ENCODE measurements at places on chromosomes 5 and 9.
A peak's percentile ranks its signal among the peaks of the same experiment; 100 is the strongest.

DNA sequence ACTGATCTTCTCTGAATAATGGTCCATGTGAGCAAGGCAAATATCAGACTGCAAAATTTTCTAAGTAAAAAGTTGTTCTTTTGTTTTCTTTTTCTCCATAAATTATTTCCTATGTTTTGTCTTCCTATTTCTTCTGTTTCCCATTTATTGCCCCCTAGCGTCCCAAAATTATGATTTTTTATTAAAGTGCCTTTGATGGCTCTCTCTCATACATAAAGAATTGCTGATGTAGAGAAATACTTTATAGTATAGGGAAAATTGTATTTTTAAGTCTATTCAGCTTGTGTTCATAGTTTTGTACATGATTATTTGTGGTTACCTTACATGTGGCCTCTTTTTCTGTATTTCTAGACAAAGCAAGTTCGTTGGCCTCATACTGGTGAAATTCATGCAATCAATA lies 1031.2 kb downstream of the EFNA5 start:
- DNase-seq = no peak

- DNase-seq = no peak
These were observed 6.6 kb downstream of the CDC14B start for GRCh38 chr9:96612966-96613589.

DNA sequence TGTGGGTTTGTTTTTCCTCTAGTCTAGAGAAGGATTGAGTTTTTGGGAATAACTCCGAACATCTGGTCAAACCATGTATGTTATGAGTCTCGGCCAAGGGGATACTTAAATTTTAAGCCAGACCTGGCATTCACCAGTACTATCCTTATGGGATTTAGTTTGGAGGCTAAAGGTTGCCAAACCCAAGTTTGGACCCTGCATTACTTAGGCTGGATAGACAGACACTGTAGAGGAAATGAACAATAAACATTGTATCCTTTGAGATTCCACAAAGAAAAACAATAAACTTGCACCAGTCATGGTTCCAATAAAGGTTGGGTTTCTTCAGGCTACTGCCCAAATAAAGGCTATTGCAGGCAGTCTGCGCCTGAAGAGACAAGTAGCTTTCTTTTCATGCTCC lies 296.7 kb upstream of the MEF2C start:
- DNase-seq = no peak

DNA sequence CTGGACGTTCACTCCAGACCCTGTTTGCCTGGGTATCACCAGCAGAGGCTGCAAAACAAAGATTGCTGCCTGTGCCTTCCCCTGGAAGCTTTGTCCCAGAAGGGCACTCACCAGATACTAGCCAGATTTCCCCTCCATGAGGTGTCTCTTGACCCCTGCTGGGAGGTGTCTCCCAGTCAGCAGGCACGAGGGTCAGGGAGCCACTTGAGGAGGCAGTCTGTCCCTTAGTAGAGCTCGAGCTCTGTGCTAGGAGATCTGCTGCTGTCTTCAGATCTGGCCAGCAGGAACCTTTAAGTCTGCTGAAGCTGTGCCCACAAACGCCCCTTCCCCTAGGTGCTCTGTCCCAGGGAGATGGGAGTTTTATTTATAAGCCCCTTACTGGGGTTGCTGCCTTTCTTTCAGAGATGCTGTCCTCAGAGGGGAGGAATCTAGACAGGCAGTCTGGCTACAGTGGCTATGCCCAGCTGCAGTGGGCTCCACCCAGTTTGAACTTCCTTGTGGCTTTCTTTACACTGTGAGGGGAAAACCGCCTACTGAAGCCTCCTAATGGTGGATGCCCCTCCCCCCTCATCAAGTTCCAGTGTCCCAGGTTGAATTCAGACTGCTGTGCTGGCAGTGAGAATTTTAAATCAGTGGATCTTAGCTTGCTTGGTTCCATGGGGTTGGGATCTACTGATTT lies 253.9 kb downstream of the SPATA31D1 start:
- no peak for DNase-seq

DNA sequence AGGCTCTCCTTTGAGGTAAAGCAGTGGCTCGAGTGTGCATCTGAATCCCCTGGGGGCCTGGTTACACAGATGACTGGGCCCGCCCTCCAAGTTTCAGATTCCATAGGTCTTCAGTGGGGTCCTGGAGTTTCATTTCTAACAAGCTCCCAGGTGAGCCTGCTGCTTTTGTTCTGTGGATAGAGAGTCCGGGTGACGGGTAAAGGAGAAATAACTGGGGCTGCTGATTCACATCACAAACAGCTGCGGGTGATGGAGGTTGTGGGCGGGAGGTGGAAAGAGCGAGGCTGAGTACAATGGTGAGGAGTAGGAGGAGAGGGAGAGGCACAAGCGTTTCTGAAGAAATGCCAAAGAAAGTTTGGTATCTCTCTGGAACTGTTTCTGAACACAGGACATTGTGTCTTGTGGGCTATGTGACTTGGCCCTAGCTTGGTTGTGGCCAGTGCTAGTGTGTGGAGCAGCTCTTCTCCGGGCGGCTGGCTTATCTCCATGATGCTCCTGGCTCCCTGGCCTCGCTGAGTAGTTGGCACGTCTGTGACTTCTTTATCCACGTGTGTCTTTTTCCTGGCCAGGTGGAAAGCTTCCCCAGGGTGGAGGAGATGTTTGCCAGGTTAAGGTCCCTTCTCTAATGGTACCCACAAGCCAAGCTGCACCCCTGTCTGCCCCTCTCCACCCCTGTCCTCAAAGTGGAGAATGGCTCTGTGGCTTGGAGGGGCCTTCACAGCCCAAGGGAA lies 61.7 kb downstream of the HSPA4 start:
- peak; percentile 66 for DNase-seq

GRCh38 chr9:38370176-38370575 lies 22.3 kb upstream of the ALDH1B1 start:
- DNase-seq = no peak

DNA sequence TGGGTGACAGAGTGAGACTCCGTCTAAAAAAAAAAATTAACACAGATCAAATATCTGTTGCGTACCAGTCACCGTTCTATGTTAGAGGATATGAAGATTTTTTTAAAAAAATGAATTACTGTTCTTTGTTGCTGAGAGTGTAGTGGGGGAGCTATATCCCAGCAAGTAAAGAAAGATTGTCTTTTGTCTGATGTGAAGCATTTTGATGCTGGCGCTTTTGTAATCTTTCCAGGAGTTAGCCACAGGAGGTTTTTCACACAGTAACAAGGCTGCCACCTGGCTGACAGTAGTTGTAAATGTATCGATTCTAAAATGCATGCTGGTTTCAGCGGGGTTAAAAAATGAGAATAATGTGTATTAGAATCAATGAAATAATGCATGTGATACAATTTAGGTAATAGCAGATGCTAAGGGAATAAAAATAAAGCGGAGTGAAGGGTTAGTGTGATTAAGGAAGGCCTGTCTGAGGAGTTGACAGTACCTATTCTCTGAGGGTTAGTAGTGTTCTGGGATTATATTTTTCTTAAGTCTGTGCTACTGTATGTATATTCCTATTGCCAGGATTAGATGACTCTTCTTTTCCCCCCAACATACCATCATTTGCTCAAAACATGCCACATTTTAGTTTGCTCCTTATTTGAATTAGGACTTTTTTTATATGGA lies 3.4 kb downstream of the LMNB1 start:
- peak; percentile 84 for DNase-seq

DNA sequence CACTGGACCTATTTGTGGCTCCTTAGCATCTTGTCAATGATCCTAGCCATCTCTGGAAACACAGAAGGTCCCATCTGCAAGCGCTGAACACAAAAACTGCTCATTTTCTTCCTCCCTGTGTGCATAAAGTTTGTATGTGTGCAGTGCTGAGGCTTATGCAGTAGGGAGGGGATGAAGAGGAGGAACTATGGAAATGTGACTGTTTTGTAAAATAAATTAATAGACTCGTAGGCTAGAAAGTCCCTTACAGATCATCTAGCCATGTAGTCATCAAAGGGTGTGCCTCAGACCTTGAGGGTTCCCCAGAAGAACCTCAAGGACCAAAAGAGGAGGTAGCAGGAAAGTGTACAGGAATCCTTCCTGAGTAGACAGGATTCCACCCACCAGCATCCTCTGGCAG lies 34.3 kb upstream of the ADRA1B start:
- DNase-seq = no peak

GRCh38 chr5:39569857-39570256 lies 145.1 kb upstream of the DAB2 start:
- DNase-seq = no peak

- no peak for DNase-seq
These were observed at the start of gene C9 for GRCh38 chr5:39364367-39364766. Gene C9 (minus strand): TSS chr5:39364495. CDS start chr5:39364464, 31 bp downstream.

GRCh38 chr5:8288334-8288733 lies 419.4 kb downstream of the MTRR start:
- no peak for DNase-seq

GRCh38 chr9:89154218-89154617 lies 24.4 kb downstream of the SHC3 start:
- DNase-seq = no peak

DNA sequence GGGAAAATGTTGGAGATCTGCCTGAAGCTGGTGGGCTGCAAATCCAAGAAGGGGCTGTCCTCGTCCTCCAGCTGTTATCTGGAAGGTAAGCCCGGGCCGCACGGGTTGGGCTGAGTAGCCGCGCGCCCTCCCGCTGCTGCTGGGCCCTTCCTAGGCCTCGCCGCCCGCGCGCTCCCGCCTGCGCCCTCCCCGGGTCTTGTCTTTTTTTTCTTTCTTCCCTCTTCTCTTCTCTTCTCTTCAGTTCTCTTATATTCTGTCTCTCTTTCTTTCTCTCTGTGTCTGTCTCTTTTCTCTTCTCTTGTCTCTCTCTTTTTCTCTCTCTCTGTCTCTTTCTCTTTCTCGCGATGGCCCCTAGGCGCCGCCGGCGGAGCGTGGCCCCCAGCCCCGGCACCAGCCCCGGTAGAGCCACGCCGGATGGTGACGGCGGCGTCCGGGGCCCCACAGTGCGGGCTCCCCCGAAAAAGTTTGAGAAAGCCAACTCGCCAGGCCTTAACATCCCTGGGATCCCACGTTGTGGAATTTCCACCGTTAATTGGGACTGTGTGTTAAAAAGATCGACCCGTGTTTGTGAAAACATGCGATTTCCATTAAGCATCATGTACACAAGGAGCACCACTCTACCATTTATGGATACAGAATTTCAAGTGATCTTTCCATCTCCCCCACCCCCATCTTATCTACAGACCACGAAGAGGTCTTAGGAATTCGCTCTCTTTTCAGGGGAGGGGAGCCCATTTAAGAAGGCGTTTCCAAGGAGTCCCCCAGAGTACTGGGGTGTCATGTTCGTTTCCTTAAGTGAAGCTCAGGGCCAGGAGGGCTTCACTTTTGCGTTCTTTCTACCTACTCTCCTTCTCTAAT lies 616 bp downstream of the ABL1 start:
- DNase-seq = peak; percentile 50

- DNase-seq = no peak
These were observed 8.0 kb downstream of the SH3RF2 start for GRCh38 chr5:145944328-145944727.

- DNase-seq = no peak
These were observed 18.1 kb downstream of the TCF7 start for GRCh38 chr5:134132372-134133187.

DNA sequence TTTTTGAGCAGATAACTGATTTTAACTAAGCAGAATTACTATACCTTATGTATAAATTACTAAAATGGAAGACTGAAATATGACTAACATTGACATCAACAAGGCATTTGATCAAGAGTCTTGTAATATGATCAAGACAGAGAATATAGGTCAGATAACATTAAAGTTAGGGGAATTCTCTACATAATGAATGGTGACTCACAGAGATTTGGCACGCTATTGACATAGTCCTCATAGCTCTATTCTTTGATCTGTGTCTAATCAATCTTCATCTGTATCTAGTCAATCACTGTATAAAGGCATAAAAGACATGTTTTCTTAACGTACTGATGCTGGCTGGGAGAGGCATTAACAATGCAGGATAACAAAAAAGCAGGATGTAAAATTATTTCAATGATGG lies 17.4 kb downstream of the ABITRAM start:
- no peak for DNase-seq

DNA sequence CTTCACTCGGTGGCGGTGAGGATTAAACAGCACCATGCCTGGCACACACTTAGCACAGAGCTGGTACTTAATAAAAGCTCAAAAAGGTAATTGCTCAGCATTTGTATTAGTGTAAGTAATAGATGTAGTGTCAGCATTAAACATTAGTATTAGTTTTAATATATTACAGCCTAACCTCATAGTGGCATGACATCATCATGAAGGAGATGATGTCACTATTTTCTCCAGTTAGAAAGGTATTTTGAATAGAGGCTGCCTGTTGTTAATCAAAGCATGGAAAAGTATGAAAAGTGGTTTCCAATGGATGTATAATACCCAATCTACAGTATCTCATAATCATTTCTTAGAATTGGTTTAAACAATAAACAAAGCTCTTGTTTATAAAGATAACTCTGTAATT lies 49.0 kb upstream of the FSTL4 start:
- no peak for DNase-seq

GRCh38 chr5:113939988-113940387 lies 421.9 kb upstream of the KCNN2 start:
- DNase-seq = no peak

DNA sequence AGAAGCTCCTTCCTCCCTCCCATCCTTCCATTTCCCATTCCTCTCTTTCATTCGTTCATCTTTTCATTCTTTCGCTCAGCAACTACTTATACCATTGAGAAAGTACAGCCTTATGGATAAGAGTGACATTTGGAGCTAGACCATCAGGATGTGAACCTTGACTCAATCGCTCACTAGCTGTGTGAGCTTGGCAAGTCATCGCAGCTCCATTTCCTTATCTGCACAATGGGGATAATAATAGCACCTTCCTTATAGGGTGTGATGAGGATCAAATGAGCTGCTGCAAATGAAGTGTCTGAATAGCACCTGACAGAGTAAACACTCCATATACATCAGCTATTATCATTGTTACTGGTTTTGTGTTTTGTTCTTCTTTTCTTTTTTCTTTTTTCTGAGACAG lies 28.1 kb upstream of the SYNPO start:
- no peak for DNase-seq

DNA sequence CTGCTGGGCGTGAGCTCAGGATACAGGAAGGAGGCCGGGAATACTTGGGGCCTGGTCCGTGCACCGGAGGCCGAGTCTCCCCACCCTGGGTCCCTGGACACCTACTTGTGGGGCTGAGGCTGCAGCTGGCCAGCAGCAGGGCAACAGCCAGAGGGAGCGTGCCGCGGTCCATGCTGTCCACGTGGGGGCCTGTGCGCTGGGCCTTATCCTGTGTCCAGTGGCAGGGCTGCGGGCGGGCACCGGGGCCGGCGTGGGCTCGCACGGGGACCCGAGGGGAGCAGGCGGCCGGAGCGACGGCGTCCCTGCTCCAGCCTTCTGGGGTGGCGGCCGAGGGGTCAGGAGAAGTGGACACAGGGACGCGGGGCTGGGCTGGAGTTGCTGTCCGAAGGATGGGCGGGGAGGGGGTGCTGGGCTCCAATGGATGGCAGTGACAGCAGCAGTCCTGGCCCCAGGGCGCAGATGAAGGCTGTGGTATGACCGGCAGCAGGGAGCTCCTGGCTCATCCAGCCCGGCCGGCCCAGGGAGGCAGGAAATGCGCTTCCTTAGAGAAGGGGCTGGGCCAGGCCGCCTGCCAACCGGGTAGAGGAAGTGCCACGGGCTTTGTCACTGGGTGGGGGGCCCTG lies at the start of gene ENG:
Gene ENG, minus strand, starts transcription at position 475 of the 623 bp plus-strand sequence. Its CDS starts 303 bp downstream, at position 172.
- DNase-seq = peak; percentile 65

GRCh38 chr5:88782571-88782970 lies 100.4 kb downstream of the MEF2C start:
- no peak for DNase-seq
